ENCODE measurements at places on chromosomes 13 and 19.

- no peak for DNase-seq
These were observed 41.8 kb upstream of the GRTP1 start for GRCh38 chr13:113405481-113406300.

GRCh38 chr13:100480676-100481075 lies 107.9 kb downstream of the GGACT start:
- DNase-seq, result no peak

GRCh38 chr13:51721496-51721895 lies 82.5 kb downstream of the DHRS12 start:
- DNase-seq, result no peak

DNA sequence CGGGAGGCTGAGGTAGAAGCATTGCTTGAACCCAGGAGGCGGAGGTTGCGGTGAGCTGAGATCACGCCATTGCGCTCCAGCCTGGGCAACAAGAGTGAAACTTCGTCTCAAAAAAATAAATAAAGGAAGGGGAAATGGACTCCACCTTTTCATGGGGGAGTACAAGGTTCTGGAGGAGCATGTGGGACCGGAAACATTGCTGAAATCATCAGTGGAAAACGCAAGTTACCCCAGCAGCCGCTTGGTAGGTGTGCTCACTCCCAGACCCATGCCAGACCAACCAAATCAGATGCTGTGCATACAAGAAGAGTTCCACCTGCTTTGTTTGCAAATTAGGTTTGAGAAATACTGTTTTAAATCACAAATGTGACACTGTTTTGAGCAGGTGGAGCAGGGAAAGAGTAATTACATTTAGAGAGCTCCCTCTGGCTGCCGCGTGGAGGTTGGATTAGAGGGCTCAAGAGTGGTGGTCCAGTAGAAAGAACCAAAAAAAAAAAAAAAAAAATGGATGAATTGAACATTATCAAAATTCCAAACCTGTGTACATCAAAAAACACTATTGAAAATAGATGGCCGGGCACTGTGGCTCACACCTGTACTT lies 4.9 kb downstream of the ERICH4 start:
- no peak for DNase-seq

- DNase-seq, result peak; percentile 11
These were observed 294.8 kb downstream of the KCNRG start for GRCh38 chr13:50309882-50310594.

Data from iPS-NIHi11 (cell line).